ENCODE measurements at places on chromosomes 2 and 18.

DNA sequence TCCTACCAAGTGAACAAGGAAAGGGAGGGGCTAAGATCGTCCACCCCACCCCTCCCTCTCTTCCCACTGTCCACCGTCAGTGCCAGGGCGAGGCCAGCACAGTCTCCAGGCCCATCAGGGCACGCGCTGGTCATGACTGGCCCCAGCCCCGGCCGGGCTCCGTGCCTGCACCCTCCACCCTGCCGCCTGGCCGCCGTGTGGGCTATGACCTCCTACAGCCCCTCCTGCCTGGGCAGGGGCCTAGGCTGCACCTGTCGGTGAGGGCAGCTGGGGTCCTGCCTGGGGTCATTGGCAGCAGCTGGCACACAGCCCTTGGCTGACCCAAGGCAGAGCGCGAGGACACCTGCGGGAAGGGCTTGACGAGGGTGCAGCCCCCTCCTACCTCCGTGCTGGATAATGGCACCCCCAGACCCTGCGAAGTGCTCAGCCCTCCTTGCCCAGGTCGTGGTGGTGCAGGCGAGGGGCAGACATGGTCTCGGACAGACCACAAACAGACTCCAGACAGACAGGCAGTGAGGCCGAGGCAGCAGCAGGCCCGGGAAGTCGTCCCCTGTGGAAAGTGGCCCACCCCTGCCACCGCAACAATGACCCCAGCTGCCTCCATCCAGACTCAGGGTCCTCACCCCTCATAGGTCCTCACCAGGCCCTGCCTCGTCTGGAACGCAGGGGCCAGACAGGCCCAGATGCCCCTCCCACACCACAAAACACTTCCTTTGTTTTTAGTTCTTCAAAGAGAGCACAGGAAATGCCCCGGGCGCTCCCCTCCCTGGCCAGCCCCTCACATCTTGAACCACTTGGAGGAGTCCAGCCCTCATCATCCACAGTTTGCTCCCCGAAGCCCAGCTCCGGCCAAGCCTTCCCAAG lies 43.1 kb upstream of the GPC1 start:
- DNase-seq, result no peak

- DNase-seq, result no peak
Measured at GRCh38 chr2:121177896-121178295, 107.1 kb downstream of the TFCP2L1 start.

- no peak for DNase-seq
Measured at GRCh38 chr2:42859791-42860190, 67.4 kb upstream of the HAAO start.

DNA sequence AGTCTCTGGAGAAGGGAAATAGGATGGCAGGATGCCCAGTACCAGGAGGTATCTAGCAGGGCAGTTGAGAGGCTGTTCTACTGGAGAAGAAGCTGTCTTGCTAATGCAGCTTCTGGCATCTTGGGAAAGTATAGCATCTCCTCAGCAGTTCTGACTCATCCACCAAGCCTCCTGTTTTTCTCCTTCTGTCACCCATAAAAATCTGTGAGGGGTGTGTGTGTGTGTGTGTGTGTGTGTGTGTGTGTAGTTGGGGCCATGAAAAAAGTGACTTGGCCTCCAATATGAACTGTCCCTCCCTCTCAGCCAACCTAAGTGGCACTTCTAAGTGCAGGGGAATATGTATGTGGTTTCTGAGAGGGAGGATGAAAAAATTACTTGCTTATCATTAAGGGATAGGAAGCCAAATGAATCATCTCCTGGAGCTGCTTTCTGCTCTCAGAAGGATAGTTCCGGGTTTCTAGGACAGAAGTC lies 83.9 kb downstream of the CBLN2 start:
- no peak for DNase-seq

DNA sequence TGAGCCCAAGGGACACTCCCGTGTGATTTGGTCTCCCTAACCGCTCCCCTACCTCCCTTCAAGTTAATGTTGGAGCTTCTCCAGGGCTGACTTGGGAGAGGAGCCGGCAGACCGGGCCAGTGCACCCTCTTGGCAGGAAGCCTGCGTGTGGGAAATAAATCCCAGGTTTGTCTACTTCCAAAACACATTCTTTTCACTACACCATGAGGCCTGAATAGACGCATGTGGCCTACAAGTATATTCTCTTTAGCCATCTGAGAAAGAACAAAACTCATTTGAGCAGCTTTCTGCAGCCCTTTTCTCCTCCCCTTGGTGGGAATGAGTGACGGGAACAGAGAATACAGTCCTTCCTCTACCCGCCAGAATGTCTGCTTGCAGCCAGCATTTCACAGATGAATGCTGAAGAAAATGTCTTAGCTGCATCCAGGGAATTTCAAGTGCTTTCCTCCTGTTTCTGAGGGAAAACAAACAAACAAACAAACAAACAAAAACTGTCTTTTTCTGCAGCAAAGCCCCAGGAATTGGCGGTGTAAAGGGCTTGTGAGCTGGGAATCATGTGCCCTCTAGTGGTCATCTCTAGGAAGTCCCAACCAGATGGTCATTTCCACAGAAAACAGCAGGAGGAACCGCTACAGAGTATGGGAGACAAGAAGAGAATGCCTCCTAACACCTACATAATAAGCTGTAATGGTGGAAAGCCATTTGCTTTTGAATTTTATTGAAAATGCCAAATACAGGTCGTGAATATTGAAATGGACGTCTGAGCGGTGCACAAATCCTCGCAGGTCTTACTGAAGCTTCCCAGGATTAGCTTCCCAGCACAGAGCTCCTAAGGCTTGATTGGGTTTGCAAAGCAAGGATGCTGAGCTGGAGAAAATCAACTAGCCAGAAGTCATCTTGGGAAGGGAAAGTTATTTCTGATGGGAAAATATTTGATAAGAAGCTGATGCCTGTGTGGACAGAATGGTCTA lies 41.2 kb upstream of the DAPL1 start:
- DNase-seq, result no peak

GRCh38 chr2:158644139-158644538 lies 151.0 kb upstream of the DAPL1 start:
- DNase-seq, result no peak

DNA sequence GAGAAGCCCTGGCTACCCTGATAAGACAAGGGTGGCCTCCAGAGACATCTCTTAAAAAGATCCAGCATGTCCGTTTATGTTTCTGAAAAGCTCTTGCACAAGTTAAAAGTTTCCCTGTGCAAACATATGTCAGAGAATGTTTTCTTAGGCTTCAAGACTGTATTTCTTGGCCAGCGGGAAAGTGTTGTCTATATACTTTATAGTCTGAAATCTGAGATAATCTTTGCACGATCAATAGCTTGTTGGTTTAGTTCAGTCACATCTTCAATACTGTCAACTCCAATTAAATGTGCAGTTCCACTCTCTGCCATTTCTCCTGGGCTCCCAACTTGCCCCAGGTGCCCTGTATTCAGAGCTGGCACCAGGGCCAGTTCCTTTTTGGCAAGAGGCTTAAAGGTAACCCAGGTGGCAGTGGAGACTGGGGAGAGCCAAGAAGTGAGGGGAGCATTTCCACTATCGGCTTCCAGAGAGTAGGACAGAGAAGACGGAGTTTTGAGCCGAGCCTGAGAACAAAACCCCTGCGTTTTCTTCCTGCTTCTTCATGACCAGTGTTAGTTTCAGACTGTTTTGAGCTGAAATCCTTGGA lies 64.4 kb downstream of the ACOXL start:
- no peak for DNase-seq

DNA sequence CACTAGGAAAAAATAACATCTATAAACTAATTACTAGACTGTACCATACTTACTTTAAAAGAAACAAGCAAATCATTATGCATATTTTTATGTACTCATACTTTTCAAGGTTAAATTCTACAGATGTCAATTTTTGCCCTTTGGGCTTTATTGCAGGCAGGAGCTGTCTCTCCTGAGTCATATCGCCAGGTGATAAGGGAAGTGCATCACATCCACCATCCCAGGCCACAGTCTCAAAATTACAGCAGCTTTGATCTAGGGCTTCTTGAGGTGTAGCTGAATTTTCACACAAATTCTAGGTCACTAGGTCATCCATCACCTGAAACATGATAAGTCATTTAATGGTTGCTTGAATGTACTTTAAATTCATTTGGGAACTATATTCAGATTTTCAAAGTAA lies 38.4 kb upstream of the FRZB start:
- no peak for DNase-seq

- no peak for DNase-seq
Measured at GRCh38 chr2:79005216-79005615, 20.3 kb upstream of the REG3G start.

DNA sequence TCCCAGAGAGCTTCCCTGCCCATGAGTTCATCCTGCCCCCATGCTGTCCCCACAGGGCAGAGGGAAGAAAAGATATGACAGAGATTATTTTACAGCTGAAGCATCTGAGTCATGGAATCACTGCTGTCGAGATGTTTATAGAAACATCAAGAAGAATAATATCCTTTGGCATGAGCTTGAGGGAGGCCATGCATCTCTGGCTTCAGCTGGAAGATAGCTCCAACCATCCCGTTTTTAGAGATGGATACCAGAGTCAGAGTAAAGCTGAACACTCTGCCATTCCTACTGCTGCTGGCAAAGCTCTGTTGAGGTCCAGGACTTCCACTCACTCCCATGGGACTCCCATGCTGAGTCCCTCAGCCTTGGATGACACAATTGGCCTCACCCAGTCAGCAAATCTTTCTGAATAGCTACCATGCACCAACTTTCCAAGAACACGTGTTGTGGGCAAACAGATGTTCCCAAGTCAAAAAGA lies 167.8 kb downstream of the TTC32 start:
- no peak for DNase-seq

- no peak for DNase-seq
Measured at GRCh38 chr2:119157850-119158511, 570 bp downstream of the C1QL2 start.

DNA sequence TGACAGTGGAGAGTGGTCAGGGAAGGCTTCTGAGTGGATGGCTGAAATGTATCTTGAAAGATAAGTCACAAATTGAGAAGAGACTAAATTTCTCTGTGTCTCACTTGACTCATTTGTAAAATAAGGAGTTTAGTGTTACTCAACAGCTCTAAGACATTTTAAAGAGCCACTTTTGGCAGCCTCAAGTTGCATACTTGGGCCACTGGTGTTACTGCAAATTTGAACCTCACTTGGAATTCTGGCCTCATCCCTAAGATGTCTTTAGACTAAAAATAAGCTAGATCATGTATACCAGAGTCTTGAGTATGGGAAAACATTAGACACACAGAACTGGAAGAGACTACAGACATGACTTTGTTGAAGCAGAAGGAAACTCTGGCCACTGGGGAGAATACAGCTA lies 4.5 kb upstream of the MTLN start:
- DNase-seq, result no peak

GRCh38 chr2:11343368-11343649 lies 1.1 kb downstream of the ROCK2 start:
- DNase-seq, result no peak

GRCh38 chr2:42459296-42459695 lies 34.5 kb downstream of the KCNG3 start:
- no peak for DNase-seq

DNA sequence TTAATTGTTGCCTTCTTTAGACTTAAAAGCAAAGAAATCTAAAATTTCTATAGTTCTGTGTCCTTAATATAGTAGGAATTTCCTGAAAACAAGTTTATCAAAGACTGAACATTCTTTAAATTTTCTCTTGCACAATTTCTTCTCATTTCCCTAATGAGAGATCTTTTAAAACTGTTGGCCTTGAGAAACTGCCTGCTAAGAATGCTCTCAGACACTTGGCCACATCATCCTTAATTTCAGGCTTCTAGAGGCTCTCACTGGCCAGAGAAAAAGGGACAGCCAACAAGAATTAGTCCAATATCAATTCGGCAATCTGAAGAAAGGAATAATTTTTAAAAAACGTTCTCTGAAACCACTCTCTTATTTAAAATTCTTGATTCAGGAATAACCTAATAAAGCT lies 167.0 kb upstream of the CREB1 start:
- DNase-seq, result no peak

DNA sequence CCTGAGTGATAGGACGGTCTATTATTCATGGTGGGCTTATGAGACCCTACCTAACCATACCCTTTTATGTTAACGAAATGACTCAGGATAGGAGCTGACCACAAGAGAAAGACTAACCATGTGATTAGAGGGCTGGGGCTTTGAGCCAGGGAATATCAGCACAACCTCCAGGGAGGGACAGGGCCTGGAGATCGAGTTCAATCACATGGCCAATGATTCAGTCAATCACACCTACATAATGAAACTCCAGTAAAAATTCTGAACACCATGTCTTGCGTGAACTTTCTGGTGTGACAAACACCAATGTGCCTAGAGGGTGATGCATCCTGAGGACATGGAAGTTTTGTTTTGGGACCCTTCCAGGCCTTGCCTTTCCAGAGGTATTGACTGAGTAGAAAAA lies 2.2 kb upstream of the TEX51 start:
- no peak for DNase-seq

DNA sequence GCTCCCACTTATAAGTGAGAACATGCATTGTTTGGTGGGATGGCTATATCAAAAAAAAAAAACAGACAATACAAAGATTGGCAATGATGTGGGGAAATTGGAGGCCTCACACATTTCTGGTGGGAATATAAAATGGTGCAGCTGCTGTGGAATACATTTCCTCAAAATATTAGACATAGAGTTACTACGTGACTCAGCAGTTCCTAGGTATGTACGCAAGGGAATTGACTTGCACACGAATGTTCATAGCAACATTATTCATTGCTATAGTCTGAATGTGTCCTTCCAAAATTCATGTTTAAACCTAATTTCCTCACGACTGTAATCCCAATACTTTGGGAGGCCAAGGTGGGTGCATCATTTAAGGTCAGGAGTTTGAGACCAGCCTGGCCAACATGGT lies 2.3 kb upstream of the ARHGEF33 start:
- no peak for DNase-seq

DNA sequence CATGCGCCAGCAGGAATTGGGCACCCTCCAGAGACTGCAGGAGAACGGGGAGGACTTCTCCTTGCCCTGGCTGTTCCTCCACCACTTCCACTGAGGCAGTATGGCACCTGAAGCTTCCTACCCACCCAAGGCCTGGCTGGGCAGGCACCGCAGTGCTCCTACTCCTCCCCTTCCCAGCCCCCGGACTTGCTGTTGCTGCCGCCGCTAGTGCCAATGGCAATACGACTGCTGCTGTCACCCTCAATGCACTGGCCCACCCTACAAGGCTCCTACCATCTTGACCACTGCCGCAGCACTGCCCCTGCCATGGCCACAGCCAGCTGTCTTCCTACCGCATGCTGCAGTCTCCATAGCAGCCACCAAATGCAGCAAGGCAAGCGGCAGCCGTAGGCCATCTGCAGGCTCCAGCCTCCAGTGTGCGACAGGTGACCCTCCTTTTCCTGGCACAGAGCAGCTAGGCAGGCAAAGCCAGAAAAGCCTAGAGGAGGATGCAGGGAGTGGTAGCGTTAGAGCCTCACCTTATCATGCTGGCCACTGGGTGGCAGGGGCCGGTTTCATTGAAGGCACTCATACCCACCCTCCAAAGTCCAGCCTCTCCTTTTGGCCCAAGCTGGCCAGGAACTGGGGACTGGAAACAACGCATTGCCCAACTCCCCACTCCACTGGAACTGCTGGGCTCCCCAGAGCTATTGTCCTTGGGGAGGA lies 47.4 kb upstream of the ANKRD62 start:
- DNase-seq, result no peak

All from stimulated activated CD4-positive, alpha-beta T cell treated with anti-CD3 and anti-CD28 coated beads, TNF-alpha, amount 100 ng/mL, for 24 hours (primary cell).